ENCODE measurements at places on chromosomes 11 and 22. TPM values are rescaled to one million over a fixed set of nuclear protein-coding genes. Genes with fewer than 3 reads are reported as not detected.

The OR4P4 gene
- not detected for total RNA-seq

The APLNR gene
- total RNA-seq: 0.76 TPM

The RIN1 gene
- 9.5 TPM for total RNA-seq

The ANO9 gene
- total RNA-seq: 0.23 TPM

The CRYBB3 gene
- total RNA-seq: not detected

The ARHGAP20 gene
- total RNA-seq: 1.5 TPM

The CATSPERZ gene
- total RNA-seq: not detected

The OR10D3 gene
- total RNA-seq: not detected

The NCAM1 gene
- total RNA-seq: 27.7 TPM

The OR4D5 gene
- not detected for total RNA-seq

The RFPL3 gene
- not detected for total RNA-seq

The GGT5 gene
- total RNA-seq: 20.5 TPM

The SAA1 gene
- total RNA-seq: 145 TPM

DNA sequence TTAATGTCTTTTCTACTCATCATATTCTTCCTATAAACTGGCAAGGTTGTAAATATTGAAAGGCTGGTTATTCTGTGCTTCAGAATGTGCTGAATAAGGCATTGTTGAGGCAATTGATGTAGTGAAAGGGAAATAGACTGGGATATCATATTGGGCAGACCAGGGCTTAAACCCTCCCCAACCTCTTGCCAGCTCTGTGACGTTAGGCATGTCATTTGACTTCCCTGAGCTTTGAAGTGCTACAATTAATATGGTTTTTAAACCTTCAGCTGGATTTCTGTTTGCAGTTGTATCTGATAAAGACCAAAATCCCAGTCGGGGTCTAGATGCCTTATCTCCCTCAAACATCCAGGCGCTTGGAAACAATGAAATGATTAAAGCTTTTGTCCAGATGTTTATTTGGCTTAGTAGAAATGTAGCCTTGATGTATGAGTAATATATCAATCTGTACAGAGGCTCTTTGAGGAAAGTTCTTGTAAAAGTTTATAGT is 208.1 kb downstream of the DBX1 start:
- DNase-seq: no peak

- DNase-seq: no peak
Measured at GRCh38 chr22:27985323-27986275, 66.5 kb upstream of the PITPNB start.

DNA sequence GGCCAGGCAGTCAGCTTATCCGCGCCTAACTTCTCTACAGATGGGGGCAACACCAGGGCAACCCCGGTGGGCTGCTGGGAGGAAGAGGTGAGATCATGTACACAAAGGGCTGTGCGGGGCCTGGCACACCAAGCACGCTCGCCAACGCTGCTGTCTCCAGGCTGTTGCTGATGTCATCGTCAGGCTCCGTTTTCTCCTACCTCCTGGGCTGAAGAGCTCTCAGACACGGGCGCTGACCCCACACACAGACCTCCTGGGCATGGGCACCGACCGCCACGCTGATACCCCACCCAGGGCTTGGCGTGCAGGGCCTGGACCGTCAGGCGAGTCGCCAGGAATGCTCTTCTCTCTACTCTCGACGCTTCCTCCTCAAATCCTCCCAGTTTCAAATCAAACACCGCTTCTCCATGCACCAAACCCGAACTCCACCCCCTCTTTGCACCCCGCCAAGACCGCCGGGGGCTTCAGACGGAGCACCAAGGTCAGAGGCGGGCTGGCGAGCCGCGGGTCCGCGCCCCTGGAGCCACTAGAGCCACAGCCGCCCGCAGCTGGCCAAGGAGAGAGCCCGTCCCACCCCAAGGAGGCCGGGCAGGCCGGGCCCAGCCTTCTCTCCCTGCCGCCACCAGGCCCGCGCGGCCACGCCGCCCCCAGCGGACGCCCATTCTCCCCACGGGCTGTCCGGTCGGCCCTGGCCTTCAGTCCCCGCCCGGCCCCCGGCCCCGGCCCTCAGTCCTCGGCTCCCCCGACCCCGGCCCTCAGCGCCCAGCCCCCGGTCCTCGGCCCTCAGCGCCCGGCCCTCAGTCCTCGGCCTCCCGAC is 772 bp downstream of the SBF1 start:
- DNase-seq: no peak

DNA sequence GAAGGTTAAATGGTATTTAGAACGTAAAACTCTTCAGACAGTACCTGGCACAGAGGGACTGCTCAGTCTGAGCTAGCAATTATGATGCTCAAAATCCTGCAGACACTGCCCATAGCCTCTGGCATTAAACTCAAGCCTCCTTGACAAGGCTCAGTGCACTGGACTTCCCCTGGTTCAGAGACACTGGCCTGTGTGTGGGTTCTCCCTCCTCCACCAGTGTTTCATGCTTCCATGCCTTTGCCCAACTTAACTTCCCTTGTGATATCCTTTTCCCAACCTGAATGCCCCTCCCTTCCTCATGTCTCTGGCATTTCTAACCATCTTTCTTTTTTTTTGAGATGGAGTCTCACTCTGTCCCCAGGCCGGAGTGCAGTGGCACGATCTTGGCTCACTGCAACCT is 9.1 kb downstream of the LTBP3 start:
- no peak for DNase-seq

GRCh38 chr11:82356316-82356715 is 377.3 kb downstream of the FAM181B start:
- DNase-seq: no peak

- DNase-seq: no peak
Measured at GRCh38 chr22:23218867-23219251, 38.5 kb downstream of the BCR start.

DNA sequence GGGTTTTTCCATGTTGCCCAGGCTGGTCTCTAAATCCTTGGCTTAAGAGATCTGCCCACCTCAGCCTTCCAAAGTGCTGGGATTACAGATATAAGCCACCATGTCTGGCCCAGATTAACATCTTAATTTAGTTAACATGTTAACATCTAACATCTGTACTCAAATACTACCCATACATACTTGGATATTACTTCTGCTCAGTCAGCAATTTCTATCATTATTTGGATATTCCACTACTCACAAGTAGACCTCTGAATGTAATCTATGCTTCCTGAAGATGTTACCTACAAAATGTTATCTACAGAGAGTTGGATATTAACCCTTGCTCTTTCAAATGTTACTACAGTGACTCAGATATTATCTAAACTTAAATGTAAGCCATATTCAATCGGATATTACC is 4.0 kb downstream of the CCKBR start:
- DNase-seq: no peak

GRCh38 chr11:112963368-112963955 is 2.2 kb downstream of the NCAM1 start:
- DNase-seq: no peak

- DNase-seq: no peak
Measured at GRCh38 chr11:29876192-29876591, 140.6 kb downstream of the KCNA4 start.

DNA sequence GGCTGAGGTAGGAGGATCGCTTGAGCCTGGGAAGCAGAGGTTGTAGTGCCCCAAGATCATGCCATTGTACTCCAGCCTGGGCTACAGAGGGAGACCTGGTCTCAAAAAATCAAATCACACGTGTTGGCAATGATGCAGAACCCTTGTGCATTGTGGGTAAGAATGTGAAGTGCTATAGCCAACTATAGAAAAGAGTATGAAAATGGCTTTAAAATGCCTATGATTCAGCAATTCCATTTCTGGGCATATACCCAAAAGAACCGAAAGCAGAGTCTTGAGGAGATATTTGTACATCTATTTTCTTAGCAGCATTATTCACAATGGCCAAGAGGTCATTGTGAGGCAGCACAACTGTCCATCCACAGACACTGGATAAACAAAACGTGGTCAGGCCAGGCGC is 2.6 kb upstream of the FADS3 start:
- DNase-seq: no peak

DNA sequence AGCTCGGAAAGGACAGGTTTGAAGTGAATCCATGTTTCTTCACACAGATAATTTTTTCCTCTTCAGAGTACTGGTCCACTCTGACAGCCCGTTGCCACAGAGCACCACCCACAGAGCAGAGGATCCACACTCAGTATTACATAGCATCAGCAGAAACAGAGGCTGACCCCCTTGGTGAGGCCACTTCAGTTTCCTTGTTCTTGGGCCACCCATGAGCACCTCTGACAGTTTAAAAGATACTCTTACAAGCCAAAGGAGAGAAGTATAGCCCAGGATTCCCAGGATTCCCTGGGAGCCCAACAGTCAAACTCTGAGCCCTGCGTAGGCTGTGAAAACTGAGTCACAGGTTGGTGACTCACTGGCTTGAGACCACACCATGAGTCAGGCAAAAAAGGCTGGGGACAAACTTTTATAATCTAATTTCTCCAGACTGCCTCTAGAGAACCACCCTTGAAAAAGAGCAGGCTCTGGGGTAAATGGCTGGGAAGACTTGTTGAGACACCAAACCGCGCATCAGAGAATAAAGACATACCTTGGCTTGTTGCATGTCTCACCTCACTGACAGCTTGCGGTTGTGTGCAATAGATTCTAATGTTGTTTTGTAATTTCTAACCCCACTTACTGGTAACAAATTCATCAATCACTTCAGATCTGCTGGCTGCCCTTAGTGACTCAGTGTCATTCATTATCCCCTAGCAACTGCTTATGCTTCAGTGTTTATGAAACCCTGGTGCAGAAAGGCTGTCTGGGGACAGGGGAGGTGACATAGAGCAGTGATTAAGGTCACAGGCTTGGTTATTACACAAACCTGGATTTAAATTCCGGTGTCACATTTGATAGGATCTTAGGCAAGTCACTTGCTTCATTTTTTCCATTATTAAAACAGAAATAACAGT is 56.9 kb upstream of the PRSS23 start:
- peak; percentile 64 for DNase-seq

DNA sequence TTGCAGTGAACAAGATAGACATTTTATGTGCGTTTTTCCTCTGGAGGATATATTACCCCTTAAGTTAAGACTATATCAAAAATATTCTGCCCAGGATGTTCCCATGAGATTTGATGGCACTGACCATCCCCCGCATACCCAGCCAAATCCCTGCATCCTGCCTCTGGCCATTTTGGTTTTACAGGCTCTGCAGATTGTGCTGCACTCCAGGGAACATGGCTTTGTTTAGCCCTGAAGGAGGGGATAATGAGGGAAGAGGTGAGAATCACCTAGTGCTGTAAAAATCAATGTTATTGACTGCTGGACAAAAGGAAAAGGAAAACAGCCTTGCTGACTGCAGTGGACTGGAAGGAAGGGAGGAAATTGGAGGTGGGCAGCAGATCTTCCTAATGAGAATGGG is 717.4 kb downstream of the DLG2 start:
- DNase-seq: no peak

DNA sequence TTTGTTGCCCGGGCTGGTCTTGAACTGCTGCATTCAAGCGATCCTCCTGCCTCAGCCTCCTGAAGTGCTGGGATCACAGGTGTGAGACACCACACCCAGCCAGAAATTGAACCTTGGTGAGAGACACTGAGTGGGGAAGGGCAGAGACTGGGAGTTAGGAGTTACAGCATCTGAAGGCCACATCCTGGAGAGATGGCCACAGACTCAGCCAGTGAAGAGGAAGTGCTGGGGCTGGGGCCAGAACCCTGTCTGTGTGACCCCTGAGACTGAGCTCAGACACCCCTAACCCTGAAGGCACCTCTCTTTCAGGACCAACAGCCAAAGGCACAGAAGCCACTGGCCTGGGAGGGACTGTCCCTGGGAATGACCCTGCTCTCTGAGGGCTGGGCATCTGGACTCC is 33.8 kb downstream of the TXN2 start:
- no peak for DNase-seq

DNA sequence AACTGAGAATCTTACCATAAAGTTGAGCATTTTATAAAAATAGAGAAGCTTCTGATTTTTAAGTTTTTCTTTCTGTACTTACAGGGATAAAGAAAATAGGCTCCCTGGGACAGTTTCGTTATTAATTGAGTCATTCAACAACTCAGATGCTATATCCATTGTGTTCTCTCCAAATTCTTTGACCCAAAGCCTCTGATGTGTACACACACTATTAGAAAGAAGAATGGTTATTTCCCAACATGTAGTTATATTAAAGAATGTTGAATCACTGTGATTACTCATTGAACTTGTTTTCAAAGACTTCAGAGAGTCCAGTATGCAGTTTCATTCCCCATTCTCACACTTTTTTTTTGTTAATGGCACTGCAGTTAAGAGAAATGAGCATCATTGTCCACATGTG is 734.3 kb upstream of the ARHGAP42 start:
- DNase-seq: no peak

GRCh38 chr11:75554258-75555022 is 7.6 kb upstream of the SERPINH1 start:
- peak; percentile 64 for DNase-seq

DNA sequence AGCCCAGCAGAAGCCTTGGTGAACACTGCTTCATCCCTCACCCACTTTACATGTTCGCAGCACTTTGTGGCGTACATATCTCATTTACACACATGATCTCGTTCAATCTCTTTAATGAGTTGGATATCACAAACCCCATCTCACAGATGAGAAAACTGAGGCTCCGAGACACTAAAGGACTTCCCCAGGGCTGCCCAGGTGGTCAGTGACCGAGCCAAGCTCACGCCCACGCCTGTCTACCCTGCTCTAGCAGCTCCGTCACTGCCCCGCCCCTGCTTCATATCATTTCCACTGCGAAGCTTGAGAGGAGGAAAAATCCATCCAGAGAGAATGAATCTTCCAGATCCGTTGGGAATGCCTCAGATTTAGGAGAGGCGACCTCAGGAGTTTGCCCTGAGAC is 11.8 kb upstream of the DSCAML1 start:
- DNase-seq: no peak

DNA sequence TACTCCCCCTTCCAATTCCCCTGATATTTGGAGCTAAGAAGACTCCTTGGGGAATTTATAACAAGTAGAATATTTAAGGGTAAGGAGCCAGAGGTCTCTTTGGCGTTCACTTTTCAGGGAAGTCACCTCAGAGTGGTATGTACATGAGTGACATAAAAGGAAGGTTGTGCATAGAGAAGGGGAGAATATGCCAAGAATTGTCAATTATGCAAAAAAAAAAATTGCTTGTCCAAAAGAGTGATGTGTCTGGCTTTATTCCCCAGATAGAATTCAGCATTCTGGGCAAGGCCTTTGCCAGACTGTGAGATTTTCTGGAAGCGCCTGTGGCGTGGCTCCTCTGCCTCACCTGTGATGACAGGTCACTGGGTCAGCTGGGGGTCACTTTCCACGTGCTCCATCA is 170.2 kb downstream of the MIAT start:
- no peak for DNase-seq

- DNase-seq: no peak
Measured at GRCh38 chr22:37930952-37931440, 22.4 kb downstream of the C22orf23 start.

DNA sequence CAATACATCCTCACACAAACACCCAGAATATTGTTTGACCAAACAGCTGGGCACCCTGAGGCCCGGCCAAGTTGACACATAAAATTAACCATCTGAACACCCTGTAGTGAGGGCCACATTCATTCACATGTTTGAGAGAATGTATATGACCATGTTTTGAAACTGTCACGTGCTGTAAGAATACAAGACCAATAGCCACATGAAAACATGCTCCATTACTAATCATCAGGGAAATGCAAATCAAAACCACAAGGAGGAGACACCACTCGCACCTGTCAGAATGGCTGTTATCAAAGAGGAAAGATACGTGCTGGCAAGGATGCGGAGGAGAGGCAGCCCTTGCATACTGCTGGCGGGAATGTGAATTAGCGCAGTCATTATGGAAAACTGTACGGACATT is 38.3 kb upstream of the IGSF9B start:
- DNase-seq: no peak
